Fibroblast of skin of back (primary cell): ENCODE measurements at places on chromosomes 5 and 9.

DNA sequence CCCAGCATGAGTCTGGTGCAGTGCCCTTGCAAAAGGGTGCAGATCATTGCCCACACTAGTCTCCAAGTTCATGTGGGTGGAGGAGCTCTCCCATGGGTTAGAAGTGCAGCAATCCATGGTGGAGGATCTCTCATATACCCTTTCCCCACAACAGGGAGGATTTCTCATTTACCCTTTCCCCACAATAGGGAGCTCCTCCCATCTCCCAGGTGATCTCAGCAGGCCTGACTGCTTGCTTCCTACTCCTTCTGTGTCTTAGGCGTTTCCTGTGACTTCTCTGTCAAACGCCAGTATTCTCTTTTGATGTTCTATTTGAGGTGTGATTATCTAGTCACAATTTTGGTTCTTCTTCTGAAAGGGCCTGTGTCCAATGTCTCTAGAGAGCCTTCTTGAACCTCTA lies 133.8 kb upstream of the RFX3 start:
- no peak for DNase-seq

DNA sequence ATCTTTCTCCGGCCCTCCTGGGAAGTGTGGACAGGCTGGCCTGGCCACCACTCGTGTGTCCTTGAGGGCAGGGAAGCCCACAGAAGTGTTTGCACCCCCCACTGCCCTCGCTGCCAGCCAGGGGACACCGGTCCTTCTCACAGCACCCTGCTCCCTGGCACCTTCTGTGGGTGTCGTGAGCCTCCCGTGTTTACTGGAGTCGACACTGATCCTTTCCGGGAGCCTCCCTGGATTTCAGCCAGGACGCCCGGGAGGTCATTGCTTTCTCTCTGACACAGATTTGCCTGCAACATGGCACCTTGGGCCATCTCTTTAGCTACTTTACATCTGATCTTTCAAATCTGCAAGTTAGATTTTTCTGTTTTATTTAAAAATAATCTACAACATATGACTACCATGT lies 120.4 kb upstream of the CACNA1B start:
- no peak for DNase-seq

DNA sequence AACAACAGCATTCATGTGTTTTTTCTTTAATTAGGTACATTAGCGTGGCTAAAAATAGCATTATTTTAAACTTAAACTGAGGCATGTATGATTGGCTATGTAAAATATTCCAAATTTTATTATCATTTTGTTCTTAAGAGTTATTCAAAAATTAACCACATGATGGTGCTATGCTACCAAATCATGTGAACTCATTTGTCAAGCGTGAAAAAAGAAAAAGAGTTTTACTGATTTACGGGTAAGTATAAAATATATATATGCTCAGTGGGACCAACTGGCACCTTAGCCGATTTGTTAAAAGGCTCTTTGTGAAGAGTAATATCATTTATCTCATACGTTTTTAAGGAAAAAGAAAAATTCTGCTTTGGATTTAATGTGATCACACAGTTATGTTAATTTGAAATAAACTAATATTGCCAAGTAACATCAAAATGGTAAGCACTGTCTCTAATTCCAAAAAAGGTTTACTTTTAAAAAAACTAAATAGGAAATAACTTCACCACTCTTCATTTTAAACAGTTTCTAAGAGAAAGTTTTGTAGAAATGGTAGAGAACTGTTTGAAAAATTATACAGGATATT lies 1042.3 kb downstream of the CDH12 start:
- peak; percentile 22 for DNase-seq

GRCh38 chr9:135442075-135442474 lies 37.5 kb upstream of the PPP1R26 start:
- DNase-seq: no peak

GRCh38 chr9:15373881-15374280 lies 48.8 kb upstream of the SNAPC3 start:
- DNase-seq: peak; percentile 34

DNA sequence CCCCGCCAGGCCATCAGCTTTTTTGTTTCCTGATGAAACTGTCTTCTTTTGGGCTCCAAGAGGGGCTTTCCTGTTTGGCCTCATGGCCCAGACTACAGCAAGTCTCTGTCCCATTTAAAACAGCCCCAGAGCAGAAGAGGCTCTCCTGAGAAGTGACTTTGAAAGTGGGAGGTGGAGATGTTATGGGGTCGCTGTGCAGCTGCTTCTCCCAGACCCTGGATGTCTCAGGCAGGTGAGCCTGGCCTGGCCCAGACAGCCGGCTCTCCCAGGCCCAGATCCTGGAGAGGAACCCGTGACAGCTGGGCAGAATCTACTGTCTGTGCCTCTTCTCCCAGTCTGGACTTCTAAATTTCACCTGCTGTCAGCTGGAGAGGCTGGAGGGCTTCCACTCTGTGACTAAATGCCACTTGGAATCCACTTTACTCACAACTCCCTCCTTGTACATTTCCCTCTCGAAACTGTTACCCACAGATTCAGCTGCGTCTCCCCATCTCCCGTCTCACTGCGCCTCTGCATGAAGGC lies 20.6 kb downstream of the FAM78A start:
- DNase-seq: no peak

GRCh38 chr5:1325870-1326531 lies 18.9 kb downstream of the CLPTM1L start:
- DNase-seq: peak; percentile 79

- no peak for DNase-seq
These were observed 6.3 kb downstream of the GDF9 start for GRCh38 chr5:132859889-132860437.

DNA sequence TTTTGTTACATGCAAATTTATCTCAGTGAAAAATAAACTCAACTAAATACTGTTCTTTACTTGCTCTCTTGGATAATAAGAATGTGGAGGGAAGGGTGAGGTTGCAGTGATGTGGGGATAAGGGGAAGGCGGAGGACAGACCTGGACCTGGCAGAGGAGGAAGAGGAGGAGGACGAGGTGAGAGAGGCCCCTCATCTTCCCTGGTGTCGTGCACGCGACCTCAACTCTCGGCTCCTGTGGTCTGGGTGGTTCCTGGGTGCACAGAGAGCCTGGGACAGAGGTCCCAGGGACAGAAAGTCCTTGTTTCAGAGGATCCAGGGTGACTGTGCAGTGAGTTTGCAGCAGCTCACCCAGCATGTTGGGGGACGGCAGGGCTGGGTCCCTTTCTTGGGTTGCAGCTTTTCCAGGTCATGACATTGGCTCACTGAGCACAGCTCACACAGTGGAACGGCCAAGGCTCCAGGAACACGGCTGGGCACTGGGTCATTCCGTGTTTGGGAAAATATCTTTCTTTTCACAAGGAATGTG lies 37.7 kb upstream of the LPCAT1 start:
- DNase-seq: no peak

DNA sequence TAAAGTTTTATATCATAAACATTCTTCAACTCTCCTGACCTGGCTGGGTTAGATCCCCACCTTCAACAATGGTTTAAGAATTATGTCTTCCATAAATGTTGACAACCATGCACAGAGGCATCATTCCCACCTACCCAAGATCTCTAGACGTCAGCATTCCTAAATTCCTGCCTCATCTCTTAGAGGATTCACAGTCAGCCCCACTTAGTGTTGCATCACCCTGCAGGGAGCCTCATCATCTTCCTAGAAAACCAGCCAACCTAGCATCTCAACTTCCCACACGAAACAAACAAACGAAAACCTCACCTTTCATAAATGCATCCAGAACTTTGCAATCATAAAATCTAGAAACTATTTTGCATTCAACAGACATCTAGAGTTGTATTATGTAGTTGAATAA lies 816.1 kb upstream of the C9orf72 start:
- DNase-seq: peak; percentile 5

GRCh38 chr5:108266242-108266641 lies 115.7 kb downstream of the FBXL17 start:
- DNase-seq: peak; percentile 15

DNA sequence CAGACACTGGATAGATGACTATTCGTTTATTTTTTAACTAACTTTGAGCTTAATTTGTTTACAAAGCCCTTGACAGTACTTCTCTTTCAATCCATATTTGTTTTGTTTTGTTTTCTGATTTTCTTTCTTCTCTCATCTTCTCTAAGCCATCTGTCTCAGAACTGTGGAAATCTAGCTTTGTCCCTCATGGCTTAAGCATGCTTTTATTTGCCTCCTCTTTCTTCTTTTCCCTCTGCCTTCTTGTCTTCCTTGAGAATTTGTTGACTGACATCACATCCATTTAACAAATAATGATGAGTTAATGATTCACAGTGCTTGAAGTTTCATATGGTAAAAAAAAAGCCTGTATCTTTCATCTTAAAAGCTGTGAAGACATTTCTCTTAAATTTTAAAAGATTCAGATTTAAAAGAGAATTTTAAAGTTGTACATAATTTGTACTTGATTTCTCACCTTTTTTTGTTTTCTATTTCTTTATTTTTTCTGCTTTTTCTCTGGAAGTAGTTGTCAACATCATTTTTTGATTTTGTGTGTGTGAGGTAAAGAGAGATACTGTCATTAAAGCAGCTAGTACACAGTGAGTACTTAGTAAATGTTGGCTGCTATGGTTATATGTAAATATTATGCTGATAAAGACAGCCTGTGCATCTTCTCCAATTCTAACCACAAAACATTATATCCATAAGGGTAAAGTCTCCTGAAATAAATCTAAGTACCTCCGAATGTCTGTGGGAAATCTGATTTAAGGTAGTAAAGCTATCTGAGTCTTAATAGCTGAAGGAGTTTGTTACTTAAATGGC lies 13.9 kb upstream of the SGCD start:
- no peak for DNase-seq

DNA sequence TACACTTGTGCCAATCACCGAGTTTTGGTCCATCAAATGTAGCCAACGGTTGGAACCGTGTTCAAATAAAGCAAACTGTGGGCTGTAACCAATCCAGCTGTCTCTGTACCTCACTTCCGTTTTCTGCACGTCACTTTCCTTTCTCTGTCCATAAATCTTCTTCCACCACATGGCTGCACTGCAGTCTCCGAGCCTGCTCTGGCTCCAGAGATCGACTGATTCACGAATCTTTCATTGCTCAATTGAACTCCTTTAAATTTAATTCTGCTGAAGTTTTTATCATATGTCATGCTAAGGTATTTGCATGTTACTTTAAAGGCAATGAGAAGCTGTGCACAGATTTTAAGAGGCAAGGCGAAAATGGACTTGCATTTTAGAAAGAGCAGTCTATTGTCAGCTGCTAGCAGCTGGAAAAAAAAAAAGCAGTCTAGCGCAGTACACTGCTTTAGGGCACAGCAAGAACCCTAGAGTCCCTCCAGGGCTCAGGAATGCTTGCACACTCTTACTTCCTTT lies 13.2 kb downstream of the TTC39B start:
- DNase-seq: no peak

DNA sequence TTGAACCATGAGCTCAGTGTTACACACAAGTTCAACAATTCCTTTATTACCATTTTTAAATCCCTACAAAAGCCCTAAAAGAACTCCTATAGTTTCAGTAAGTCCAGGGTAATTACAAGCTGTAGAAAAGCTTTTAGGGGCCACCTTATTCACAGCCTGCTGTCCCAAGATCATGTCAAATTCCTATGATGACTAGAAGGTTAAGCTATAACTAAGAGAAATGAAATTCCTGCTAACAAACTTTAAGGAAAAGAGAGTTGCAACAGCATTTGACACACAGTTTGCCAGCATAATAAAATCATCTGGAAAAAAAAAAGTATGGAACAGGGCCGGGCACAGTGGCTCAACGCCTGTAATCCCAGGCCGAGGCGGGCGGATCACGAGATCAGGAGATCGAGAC lies 31.5 kb downstream of the TMEM245 start:
- no peak for DNase-seq

DNA sequence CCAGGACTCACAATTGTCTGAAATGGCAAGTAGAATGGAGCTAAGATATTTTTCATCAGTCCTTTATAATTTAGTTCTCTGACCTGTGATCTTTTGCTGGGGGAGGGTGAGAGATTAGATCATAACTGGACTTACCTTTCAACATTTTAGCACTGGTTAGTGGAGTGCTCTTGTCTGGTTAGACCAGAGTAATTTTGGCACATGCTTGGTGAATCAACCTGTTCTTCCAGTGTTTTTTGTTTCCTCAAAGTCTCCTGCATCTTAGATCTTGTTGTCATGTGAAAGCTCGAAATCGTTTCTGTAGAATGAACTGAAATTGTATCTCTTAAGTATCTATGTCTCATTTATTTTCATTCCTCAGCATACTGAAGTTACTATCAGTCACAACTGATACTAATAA lies 122.4 kb downstream of the TLE4 start:
- DNase-seq: no peak

DNA sequence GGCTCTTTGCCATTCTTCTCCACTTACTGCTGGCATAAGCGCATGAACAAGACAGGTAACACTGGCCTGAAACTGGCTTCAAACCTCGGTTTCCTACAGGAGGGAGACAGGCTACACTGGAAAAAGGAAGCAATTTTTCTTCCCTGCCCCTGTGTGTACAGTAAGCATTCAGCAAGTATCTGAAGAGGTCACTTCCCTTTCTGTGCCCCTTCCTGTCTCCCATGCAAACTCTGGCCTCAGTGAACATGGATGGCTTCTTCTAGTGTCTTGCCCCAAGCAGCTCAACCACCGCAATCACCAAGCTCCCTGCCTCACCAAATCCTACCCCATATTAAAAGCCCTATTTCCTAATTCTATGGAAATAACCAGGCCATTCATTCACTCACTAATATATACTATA lies 42.4 kb downstream of the SERINC5 start:
- DNase-seq: no peak

- DNase-seq: no peak
These were observed 104.3 kb upstream of the SIMC1 start for GRCh38 chr5:176133877-176134276.

DNA sequence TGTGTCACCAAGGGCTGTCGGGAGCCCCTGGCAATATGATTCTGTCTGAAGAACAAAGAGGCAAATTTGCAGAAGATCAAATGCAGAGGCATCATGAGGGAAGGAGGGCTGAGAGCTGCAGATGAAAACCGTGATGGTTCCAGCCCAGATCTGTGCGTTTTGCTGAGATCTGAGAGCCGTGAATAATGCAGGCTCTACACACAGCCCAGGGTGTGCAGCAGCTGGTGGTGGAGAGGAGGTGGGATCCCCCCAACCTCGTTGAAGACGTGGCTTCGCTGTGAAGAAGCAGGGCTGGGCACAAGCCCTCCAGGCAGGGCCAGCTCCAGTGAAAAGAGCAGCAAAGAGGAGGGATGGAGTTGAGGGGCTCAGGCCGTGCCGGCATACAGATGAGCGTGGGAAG lies 75.5 kb downstream of the TSPAN17 start:
- DNase-seq: no peak

- no peak for DNase-seq
These were observed 90.8 kb upstream of the IRX4 start for GRCh38 chr5:1973391-1974013.
